Gastroesophageal sphincter (tissue), 4 donors: ENCODE measurements at places on chromosomes 3 and 15.

DNA sequence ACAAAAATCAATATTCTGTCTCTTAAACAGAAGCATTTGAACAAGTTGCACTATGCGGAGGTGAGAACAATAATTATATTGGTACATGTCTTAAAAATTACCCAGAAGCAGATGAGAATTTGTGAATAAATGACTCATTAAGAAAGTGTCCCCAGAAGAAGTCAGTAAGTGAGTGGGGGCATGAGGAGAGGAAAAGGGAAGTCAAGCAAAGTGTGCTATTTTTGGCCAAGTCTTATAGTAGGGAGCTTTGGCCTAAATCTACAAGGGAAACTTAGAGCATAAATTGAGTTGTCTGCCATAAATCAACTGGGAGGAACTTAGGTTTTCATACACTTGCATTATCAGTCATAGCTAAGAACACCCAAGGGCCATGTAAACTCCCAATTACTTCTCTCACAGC, 86.9 kb upstream of the SATB1 start:
- H3K27ac ChIP-seq = no peak overlapping the region
- H3K4me3 ChIP-seq = no peak overlapping the region
- ATAC-seq = no peak

DNA sequence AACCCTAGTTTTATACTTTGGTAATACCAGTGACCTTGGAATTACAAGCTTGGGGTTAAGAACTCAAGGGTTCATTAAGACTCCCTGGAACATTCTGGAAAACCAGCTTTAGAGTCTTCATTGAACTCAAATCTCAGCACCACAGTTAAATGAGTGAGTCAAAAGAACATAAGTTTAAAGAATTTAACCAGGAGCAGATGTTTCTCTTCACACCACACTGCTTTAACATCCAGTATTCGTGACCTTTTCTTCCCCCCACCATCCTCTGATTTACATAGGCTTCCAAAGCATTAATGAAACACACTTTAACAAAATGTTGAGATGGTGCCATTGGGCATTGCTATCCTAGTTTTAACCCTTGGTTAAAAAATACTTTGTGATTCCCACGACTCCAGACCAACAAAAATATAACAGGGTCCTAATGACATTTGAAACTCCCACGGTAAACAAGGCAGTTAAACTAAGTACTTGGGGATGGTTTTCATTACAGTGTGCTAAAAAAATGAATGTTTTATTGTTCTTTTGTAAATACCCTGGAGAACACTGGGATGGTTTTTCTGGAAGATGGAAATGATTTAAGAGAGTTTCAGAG, 123.9 kb downstream of the OXNAD1 start:
- ATAC-seq = no peak
- H3K27me3 ChIP-seq = no peaks in the 10 kb centered on the region
- H3K36me3 ChIP-seq = no peaks in the 10 kb centered on the region
- peaks cover 11% of the 10 kb centered on the region for H3K4me1 ChIP-seq
- peak overlapping the region; percentile 43 for H3K27ac ChIP-seq

DNA sequence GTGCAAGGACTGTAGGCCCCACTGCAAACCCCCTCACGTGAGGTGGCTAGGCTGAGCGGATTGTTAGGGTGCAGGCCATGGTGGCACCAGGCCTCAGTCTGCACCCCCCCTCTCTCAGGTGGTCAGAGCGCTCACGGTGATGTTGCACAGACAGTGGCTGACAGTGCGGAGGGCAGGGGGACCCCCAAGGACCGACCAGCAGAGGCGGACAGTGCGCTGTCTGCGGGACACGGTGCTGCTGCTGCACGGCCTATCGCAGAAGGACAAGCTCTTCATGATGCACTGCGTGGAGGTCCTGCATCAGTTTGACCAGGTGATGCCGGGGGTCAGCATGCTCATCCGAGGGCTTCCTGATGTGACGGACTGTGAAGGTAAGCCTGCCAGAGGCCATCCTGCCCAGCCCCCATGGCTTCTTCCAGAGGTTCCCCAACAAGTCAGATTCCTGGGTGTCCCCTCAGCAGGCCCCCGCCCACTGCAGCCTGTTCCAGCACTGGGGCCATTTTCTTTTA, 18.2 kb downstream of the ATRIP start:
- H3K27me3 ChIP-seq = no peaks in the 10 kb centered on the region
- H3K4me3 ChIP-seq = no peak overlapping the region
- H3K36me3 ChIP-seq = peaks cover 66% of the 10 kb centered on the region
- peak overlapping the region; percentile 70 for H3K27ac ChIP-seq
- H3K4me1 ChIP-seq = peaks cover 54% of the 10 kb centered on the region

DNA sequence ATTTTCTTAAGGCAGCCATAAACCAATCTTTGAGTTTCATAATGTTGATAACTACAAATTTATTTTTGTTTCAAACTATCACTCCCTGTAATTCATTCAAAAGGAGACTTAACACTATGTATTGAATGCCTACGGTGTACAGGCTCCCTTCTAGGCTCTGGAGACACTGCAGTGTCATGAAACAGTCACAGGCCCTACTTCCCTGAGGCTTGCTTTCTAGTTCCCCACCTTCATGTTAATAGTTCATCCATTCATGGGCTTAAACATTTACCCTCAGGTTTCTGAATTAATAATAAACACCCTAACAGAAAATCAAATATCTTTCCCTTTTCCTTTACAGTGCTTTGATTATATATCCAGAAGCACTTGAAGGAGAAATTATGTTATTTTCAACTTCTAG, 168.7 kb downstream of the CHL1 start:
- no peaks in the 10 kb centered on the region for H3K4me1 ChIP-seq
- no peak overlapping the region for H3K4me3 ChIP-seq
- H3K27ac ChIP-seq = no peak overlapping the region
- ATAC-seq = no peak
- no peaks in the 10 kb centered on the region for H3K27me3 ChIP-seq

DNA sequence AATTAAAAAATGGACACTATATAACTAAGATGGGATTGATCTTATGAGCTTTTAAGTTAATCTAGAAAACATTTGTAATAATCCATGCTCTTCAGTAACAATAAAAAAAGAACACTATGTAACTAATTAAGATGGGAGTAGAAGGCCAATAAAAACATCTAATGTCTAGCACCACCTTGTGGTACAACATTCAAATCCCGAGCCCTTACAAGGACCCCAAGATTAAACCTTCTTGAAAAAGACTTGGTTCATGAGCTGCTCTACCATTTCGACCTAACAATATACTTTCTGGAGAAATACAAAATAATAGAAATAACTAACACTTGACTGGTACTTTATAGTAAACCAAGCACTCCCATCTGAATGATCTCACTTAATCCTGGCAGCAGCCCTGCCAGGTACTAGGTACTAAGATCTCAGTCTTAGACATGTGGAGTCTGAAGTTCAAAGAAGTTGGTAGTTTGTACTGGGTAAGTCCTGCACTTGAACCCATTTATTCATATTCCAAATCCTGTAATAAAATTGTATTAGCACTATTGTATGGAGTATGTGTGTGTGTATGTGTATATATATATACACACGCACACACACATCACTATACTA, 21.8 kb downstream of the METTL6 start:
- H3K27ac ChIP-seq = no peak overlapping the region
- no peaks in the 10 kb centered on the region for H3K27me3 ChIP-seq
- no peak overlapping the region for H3K4me3 ChIP-seq

DNA sequence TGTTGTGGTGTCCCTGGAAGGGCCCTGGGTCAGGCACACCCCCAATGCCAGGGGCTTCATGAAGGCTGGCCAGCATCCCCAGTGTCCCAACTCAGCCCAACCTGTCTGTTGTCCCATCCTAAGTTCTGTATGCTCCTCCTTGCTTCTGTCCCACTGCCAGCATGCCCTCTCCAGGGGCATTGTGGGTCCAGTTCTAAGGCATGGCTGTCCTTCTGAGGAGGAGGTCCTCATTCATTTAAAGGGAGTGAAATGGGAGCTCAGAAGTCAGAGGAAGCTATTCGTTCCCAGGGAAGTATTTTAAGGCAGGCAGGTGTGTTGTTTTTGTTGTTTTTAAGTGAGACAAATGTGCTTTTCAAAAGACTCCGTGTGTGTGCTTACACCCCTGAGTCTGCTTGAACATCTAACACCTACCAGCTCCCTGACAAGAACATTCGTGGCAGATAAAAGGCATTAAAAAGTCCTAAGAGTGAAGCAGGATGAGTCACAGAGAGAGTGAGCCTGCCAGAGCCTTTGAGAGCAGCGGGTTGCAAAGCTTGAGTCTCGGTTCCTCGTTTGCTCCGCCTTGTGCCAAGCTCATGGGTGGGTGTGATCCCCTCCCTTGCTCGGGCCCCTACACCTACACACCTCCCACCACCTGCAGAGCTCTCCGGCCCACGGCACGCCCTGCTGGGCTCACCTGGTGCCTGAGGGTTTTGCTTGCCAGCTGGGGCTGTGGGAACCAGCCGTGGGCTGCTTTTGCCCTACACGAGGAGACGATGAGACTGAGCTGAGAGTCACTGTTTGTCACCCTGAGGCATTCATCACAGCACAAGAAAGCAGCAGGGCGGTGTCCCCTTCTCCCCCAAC, 183.4 kb upstream of the TOPAZ1 start:
- H3K4me3 ChIP-seq = no peak overlapping the region
- ATAC-seq = no peak
- no peak overlapping the region for H3K27ac ChIP-seq
- no peaks in the 10 kb centered on the region for H3K36me3 ChIP-seq

DNA sequence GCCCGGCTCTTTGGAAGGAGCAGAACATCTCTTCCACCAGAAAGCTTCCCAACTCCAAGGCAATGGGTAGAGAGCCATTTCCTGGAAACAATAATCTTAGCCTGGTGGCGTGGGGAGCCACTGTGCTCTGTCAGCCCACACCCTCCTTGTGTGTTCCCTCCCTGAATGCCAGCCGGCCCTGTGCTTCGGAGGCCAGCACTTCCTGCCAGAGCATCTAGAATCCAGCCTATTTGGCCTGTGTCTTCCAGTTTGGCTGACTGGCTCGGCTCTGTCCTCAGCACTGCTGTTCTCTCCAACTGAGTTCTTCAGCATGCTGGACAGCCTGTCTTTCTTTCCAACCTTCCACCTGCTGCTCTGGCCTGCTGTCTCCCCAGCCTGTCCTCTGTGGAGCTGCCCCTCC, 349.3 kb downstream of the MFSD1 start:
- H3K36me3 ChIP-seq = no peaks in the 10 kb centered on the region
- no peak overlapping the region for H3K4me3 ChIP-seq
- no peaks in the 10 kb centered on the region for H3K27me3 ChIP-seq
- H3K27ac ChIP-seq = no peak overlapping the region
- ATAC-seq = peak; percentile 27

DNA sequence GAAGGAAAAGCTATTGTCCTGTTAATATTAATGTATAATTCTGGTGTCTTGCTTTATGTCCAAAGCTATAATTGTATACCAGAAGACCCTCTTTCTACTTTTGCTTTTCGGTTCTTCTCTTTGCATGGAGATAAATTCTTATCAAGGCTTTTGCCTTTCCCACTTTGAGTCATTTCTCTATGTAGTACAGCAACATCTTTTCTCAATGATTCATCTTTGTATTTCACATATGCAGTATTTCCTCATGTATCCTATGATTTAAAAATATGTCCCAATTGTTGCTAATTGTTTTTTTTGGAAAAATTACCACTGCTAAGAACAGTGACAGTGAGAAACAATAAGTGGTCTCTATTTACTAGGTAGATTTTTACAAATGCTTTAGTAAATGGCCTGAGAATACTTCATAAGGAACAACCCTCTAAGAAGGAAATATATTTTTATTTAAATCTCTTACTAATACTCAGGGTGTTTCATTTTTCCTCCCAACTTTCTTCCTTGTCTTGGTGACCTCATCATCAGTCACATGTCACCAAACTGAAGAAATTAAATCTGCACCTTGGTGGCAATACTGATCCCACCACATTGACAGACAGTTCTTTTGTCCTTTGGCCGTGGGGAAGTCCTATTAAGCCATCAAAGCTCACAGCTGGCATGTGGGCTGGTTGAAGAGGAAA, 290.6 kb downstream of the SATB1 start:
- no peaks in the 10 kb centered on the region for H3K36me3 ChIP-seq
- H3K27me3 ChIP-seq = no peaks in the 10 kb centered on the region
- no peak overlapping the region for H3K4me3 ChIP-seq
- no peak overlapping the region for H3K27ac ChIP-seq

DNA sequence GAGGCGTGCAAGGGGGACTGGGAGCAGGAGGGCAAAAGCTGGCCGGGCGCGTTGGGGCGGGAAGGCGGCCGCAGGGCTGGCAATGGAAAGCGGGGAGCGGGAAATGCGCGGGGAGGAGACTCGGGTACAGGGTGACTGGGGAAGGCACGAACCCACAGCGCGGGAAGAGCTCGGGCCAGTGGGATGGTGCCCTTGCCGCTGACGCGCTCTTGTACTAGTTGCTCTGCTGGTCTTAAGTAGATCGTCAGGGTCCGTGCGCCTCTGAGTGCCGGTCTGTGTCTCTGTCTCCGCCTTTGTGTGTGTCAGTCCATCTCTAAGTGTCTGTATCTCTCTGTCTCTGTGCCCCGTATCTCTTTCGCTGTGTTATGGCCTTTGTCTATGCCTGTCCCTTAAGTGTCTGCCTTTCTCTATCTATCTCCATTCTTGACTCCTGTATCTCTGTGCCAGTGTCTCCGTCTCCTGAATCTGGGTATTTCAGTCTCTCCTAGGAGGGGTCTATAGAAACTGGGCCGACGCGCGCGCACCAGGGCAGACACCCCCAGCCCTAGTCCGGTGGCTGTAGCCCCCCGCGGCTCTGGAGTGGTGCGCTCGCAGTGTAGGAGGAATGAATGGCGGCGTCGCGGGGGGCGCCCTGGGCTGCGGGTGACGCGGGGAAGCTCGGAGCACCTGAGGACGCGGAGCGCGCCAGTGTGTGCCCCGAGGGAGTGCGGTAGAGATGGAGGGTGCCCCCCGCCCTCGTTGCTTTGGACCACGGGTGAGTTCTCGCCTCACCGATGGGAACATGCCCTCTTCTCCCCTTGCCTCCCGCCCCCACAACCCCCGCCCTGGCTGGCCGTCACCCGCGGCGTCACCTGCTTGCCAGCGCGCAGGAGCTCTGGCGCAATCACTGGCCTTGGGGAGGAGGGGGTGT, 756 bp upstream of the CAMK2N2 start:
- H3K36me3 ChIP-seq = peaks cover 11% of the 10 kb centered on the region
- ATAC-seq = no peak
- no peaks in the 10 kb centered on the region for H3K4me1 ChIP-seq
- peak overlapping the region; percentile 52 for H3K4me3 ChIP-seq
- peaks cover 96% of the 10 kb centered on the region for H3K27me3 ChIP-seq

- peaks cover 49% of the 10 kb centered on the region for H3K27me3 ChIP-seq
- H3K4me1 ChIP-seq = peaks cover 4% of the 10 kb centered on the region
- no peaks in the 10 kb centered on the region for H3K36me3 ChIP-seq
- no peak for ATAC-seq
- no peak overlapping the region for H3K27ac ChIP-seq
Observed at GRCh38 chr15:31977812-31978661, 52.3 kb upstream of the CHRNA7 start.

- no peak overlapping the region for H3K27ac ChIP-seq
- peak; percentile 91 for ATAC-seq
- H3K27me3 ChIP-seq = no peaks in the 10 kb centered on the region
Observed at GRCh38 chr3:36494461-36495109, 114.3 kb downstream of the STAC start.

DNA sequence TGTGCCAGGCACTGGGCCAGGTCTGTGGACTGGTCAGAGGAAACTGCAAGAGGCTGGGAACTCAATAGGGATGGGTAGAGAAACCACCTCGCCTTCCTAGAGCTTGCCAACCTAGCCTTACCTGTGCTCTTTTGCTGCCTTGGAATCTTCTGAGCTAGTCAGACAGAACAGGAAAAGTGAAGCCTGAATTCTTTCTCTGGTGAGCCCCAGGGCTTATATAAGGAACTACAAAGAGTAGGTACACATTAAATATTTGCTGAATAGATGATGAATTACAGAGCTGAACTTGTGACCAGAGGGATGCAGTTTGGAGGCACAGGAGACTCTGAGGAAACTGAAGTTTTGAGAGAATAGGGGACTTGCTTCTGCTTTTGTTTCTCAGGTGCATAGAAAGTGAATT, 15.6 kb upstream of the FBXW12 start:
- no peak overlapping the region for H3K27ac ChIP-seq
- no peaks in the 10 kb centered on the region for H3K4me1 ChIP-seq
- peaks cover 13% of the 10 kb centered on the region for H3K27me3 ChIP-seq
- ATAC-seq = no peak
